ENCODE measurements at places on chromosomes 13 and 19.

DNA sequence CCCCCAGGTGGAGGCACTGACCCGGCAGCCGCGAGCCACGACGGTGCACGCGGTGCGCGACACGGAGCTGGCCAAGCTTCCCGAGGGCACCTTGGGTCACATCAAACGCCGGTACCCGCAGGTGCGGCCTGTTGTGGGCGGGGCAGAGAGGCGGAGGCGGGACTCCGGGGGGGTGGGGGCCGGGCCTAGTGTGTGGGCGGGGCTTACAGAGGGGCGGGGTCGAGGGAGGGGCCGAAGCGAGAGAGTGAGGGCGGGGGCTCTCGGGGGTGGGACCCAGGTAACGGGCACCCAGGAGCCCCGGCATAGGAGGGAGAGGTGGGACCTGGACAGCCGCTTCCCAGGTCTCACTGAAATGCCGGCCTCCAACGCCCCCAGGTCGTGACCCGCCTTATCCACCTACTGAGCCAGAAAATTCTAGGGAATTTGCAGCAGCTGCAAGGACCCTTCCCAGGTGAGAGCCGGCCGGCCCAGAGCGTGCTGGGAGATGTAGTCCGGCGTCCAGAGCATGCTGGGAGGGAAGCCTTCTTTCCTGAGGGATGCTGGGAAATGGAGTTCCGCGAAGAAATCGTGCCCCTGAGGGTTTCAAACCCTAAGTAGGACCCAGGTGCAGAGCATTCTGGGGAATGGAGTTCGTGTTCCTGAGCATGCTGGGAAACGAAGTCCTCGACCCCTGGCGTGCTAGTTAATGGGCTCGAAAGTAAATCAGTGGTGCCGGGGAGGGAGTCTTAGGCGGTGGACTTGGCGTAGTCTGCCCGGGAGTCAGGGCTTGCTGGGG lies 15.7 kb downstream of the PNPLA6 start:
- DNase-seq, result peak; percentile 43

DNA sequence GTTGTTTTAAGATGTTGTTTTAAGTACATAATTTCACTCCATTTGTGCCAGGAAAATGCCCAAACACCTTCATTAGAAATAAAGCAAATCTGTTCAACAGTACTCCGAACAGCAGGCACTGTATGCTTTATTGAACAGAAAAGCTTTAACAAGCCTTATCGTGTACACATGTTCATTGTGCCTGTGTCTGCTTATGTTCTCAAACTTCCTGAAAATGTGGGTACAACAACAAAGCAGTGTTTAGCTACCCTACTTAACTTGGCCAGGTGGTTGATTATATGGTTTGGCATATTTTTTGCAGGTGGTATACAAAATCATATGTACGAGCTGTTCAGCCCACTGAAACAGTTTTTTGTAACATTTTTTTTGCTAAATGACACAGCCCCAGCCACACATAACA lies 718.0 kb downstream of the DACH1 start:
- no peak for DNase-seq

DNA sequence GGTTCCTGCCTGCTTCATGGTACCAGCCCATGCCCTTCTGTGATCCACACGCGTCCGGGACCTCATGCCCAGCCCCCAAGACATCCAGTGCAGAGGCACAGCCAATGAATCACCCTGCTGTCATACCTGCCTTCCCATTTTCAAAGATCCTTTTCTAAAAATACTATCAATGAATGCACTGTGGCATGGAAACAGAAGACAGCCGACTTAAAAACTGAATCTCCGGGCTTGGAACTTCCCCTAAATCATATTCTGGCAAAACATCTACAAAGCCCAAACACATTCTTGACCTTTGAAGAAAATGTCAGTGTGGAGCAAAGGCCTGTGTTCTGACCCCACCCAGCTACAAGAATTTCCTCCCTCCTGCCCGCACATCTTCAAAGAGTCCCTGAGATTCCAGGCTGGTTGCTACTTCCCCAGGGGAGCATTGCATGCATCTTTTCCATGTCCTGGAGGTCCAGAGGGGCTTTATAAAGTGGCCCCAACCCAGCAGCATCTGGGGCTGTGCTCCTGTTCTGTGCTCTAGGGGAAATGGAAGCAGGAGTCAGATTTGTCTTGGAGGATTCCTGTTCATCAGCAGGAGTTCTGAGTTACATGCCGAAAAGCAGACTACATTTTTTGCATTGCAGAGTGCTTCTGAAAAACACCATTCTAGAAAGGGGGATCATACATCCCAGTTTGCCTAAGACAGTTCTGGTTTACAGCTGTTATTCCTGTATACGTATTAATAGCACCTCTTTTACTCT lies 135.2 kb downstream of the USP12 start:
- DNase-seq, result no peak

- DNase-seq, result no peak
These were observed 36.4 kb downstream of the TEX26 start for GRCh38 chr13:30968846-30969245.

DNA sequence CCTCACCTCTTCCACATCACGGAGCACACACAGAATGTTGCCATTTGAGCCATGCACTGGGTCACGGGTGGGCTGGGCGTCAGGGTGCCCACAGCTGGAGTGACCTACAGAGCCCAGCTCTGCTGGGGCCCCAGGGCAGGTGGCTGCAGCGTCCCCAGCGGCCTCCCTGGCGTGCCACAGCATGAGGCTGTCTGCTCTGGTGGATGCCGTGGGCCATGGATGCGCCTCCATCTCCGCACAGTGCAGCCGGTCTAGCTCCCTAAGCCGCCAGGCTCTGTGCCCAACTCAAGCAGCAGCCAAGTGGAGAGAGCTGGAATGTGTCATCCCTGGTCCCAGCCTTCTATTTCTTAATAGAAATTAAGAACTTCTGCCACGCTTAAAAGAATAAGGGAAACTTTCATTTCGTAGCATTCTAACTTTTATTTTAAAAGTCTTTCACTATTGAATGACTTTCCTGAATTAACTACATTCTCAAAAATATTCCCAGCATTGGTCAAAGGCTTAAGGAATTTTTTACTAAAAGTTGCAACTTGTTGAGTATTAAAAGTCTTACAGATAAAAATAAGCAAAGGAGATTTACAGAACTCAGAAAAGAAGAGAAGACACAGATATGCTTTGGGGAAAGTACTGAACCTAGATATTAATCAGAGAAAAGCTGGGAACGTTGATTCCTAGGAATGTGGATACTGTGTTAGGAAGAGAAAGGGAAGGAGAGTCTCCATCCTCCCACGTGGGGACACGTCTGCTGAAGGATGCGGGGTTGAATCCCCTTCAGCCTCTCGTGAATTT lies 59.3 kb downstream of the ATP11A start:
- DNase-seq, result no peak
